ENCODE measurements at places on chromosomes 7 and 10. TPM values are rescaled to one million over a fixed set of nuclear protein-coding genes. Genes with fewer than 3 reads are reported as not detected.
A peak's percentile ranks its signal among the peaks of the same experiment; 100 is the strongest.

GRCh38 chr10:11110539-11110938 is 92.9 kb downstream of the CELF2 start:
- no peak for DNase-seq

DNA sequence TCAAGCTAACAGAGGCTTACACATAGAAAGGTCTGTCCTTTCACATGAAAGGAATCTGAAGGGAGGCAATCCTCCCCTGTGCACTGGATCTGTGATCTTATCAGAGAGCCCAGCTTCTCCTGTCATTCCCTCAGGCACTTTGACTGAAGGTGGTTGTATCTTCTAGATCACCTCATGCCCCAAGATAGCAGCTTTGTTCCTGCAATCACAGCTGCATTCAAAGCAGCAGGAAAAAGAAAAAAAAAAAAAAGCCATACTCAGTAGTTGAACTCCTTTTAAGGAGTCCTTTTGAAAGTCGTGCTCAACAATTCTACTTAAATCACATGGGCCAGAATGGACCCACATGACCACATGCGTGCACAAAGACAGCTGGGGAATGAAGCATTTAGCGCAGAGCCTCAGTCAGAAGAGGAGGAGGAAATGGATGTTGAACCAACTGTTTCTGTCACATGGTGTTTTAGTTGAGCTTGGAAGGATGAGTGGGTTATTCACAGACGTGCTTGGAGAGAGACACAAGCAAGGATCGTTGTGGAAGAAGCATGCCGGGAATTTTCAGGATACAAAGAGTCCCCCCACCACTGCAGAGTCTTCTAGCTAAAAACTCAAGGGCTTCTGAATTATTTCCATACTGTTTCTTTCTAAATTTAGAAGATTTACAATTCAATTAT is 13.0 kb upstream of the PFKP start:
- no peak for DNase-seq

GRCh38 chr10:112580267-112580666 is 133.3 kb downstream of the VTI1A start:
- no peak for DNase-seq

DNA sequence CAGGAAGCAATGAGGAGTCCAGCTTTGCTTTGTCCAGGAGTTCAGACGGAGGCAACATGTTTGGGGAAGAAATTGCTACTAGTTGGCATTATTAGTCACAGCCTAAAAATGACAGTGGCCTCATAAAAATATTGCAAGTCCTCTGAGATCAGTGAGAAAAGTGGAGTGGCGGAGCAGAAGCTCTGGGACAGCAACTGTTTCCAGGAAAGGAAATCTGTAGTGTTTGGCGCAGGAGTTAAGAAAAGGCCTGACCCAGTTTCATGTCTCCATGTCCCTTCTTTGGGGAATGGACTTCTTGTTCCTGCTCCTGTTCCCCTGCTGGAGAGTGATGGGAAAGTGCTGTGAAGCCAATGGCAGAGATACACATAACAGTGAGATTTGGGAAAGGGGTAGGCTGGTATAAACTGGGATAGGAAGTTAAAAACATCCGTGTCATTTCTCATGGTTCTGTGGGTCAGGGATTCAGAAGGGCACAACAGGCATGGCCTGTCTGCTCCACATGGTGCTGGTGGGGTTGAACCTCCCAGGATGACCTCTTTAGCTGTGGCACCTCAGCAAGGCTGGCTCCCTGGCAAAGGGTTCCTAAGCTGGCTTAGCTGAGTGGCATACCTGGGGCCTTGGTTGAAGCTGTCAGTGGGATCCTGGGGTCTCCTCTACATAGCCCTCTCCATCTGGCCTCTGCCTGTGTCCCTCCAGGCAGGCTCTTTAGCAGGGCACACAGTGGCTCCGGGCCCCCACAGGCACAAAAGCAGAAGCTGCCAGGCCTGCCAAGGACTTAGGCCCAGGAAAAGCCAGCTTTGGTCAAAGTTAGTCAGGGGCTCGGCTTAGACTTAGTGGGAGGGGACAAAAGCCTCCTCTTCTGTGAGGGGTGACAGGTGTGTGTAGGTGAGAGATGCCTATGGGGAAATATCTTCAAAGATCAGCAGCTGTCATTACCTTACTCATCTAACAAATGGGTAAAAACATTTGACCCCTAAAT is 77.7 kb downstream of the WDFY4 start:
- DNase-seq = no peak

- no peak for DNase-seq
These were observed 133.0 kb upstream of the AUTS2 start for GRCh38 chr7:69465262-69465661.

DNA sequence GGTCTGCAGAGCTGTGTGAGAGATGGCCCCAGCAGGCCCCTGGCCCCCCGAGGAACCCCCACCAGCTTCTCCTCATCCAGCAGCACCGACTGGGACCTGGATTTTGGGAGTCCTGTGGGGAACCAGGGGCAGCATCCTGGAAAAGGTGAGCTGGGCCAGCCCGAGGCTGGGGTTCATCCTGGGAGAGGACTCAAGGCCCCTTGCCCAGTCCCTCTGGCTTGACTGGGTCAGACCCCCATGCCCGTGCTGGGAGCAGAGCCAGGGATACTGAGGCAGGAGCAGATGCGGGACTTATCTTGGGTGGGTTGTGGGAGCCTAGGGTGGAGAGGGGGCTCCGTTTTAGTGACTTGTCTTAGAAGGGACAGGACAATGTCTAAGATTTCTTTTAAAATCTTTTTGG is 47.5 kb downstream of the ZNF467 start:
- no peak for DNase-seq

GRCh38 chr7:13153742-13154141 is 466.3 kb downstream of the ARL4A start:
- DNase-seq = no peak

DNA sequence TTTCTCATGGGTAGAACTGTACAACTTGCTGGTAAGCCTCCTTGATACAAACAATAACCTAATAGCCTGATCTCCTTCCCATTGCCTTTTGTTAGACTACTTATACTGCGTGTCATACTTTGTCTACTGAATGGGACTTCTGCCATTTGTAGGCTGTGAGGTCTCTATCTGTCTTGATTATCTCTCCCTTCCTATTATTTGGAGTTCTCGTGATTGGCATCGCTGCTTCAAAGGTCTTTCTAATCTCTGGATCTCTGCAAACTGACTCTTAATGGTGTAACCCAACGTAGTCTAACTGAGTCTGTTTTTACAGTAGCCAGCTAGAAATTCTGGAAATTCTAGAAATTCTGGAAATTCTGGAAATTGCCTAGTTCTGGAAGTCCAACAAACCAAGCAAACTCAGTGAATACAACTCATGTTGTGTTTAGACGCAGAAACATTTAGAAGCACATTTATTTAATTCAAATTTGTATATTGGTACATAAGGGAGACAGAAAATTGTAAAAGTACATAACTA is 29.8 kb downstream of the PHYHIPL start:
- no peak for DNase-seq

- DNase-seq = peak; percentile 67
These were observed at the start of gene CPED1 for GRCh38 chr7:120988591-120989256. Gene CPED1, plus strand, starts transcription at chr7:120988711. Its CDS starts 911 bp downstream, at chr7:120989622.

DNA sequence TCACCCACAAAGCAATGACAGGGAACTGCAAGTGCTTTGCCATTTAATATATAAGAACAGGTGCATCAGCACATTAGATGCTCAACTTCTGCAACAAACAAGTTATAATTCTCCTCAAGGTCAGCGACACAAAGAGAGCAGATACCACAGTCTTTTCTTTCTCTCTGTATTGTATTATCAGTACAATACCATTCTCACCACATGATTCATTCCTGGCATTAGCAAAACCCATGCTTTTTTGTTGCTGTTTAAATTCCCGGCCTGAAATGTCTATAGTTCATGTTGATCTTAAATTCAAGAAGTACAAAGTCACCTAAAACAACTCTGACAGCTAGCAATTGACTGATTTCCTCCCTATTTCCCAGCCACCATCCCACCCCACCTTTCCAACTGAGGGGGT is 111.8 kb upstream of the FEZF1 start:
- DNase-seq = no peak

- DNase-seq = no peak
These were observed 145.7 kb downstream of the PRPF18 start for GRCh38 chr10:13732465-13732881.

DNA sequence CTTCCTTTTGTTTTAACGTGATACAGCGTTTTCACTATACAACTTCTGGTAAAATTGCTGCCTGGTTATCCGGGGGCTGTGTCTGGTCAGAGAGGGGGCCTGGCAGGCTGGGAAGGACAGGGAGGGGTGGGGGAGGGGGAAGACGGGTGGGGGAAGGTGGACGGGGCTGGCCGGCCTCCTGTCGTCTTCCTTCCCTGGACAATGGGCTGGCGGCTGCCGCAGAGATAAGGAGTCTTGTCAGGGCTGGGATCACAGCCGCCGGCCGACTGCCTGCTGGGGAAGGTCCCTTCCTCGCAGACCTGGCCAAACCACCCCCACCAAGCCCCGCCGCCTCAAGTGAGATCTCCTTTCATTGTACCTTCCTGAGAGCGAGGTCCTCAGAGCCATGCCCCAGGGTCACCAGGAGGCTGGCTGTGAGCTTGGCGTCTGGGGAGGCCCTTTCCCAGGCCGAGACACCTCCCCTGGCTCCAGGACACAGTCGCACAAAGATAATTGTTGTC is 151.2 kb upstream of the TNRC18 start:
- DNase-seq = no peak

DNA sequence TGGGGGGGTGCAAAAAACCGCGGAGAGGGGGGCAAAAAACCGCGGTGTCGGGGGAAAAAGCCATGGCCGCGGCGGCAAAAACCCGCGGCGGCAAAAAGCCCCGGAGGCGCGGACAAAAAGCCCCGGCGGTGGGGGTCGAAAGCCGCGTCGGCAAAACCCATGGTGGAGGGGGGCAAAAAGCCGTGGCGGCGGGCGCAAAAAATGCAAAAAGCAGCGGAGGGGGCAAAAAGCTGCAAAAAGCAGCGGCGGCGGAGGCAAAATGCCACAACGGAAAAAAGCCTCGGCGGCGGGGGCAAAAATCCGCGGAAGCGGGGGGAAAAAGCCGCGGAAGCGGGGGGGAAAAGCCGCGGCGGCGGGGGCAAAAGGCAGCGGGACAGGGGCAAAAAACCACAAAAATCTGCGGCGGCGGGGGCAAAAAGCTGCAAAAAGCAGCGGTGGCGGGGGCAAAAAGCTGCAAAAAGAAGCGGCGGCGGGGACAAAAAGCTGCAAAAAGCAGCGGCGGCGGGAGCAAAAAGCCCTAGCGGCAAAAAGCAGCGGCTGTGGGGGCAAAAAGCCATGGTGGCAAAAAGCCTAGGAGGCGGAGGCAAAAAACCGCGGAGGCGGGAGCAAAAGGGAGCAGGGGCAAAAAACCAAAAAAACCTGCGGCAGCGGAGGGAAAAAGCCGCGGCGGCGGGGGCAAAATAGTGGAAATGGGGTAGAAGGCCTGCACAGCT is 418.9 kb downstream of the ZNF716 start:
- DNase-seq = no peak

- DNase-seq = no peak
These were observed 207.4 kb downstream of the ADARB2 start for GRCh38 chr10:1529806-1530413.

DNA sequence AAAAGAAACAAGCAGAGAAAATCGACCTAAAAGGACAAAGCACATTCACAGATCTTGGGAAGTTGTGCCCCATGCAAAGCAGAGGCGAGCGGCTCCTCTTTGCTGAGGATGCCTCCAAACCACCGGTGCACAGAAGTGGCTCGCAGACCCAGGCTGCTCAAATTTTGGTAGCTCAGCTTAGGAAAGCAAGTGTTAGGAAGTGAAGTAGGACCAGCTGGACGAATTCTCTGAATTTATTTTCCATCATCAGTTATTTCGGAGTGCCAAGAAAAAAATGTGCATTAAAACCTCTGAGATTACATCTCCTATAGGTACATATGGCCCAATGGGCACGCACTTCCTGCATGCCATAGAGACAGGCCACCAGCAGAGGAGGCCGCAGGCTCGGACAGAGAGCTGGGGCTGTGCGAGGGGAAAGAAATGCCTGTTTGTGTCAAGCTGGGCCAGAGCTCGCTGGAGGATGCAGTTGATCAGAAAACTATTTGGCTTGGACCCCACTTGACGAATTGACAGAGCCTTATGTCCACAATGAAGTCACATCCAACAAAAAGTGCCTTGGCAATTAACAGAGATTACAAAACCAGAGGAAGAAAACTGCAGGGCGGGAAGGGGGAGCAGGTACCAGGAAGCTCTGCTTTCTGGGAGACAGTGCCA is 122.3 kb upstream of the LYZL2 start:
- no peak for DNase-seq

GRCh38 chr7:34165927-34166550 is 260.7 kb downstream of the BMPER start:
- no peak for DNase-seq

DNA sequence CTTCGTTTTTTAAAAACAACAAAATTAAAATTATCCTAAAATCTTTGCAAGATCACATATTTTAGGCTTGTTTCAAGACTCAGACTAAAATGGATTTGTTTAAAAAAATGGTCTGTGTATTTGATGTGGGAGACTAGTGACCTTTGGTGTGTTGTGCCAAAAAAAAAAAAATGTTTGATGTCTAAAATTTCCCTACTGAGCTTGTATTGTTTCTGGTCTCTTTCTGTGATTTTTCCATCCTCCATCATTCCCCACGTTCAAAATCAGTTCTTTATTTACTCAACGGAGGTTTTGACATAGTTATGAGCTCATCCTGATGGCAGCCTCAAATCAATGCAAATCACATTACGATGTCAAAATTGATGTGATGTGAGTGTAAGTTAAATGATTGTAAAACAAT is 326.2 kb downstream of the RNLS start:
- DNase-seq = no peak

DNA sequence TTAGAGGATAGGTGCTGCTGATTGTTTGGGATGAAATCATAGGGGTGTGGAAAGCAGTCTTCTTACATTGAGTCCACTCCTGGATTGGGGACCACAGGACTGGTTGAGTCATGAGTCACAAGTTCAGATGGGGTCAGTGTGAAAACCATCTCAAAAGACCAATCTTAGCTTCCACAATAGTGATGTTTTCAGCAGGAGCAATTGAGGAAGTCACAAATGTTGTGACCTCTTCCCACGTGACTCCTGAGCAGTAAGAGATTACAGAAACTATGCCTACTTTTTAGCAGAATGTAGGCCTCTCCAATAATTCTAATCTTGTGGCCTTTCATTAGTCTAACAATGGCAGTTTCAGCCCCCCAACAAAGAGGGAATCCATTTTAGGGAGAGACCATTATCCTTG is 256.9 kb upstream of the CDC14C start:
- DNase-seq = no peak

GRCh38 chr7:155722118-155722517 is 77.7 kb downstream of the RBM33 start:
- no peak for DNase-seq

GRCh38 chr10:127013211-127013656 is 108.0 kb downstream of the DOCK1 start:
- no peak for DNase-seq

GPR15LG gene
- total RNA-seq = 1.0 TPM

DLX6 gene
- not detected for total RNA-seq

WIPF3 gene
- 0.36 TPM for total RNA-seq

ERVW-1 gene
- total RNA-seq = not detected

DDX56 gene
- 106 TPM for total RNA-seq

MYPN gene
- 0.36 TPM for total RNA-seq

PFKFB3 gene
- total RNA-seq = 31.3 TPM

SNX10 gene
- total RNA-seq = 18.8 TPM

DPP6 gene
- total RNA-seq = not detected

GFRA1 gene
- total RNA-seq = 42.7 TPM

PPP1R3C gene
- total RNA-seq = 2.1 TPM

HOGA1 gene
- total RNA-seq = 10.8 TPM

Measured in epithelial cell of proximal tubule (primary cell).